ENCODE measurements at places on chromosomes 11 and 22.

GRCh38 chr11:12784445-12784844 is 110.2 kb downstream of the TEAD1 start:
- no peak for DNase-seq

- DNase-seq, result no peak
Observed at GRCh38 chr11:20854215-20854955, 185.0 kb downstream of the NELL1 start.

- no peak for DNase-seq
Observed at GRCh38 chr22:37273126-37273845, 9.0 kb upstream of the CYTH4 start.

GRCh38 chr11:63945477-63946163 is 6.8 kb downstream of the NAA40 start:
- peak; percentile 55 for DNase-seq

- DNase-seq, result no peak
Observed at GRCh38 chr11:34644669-34645406, 23.9 kb downstream of the EHF start.

DNA sequence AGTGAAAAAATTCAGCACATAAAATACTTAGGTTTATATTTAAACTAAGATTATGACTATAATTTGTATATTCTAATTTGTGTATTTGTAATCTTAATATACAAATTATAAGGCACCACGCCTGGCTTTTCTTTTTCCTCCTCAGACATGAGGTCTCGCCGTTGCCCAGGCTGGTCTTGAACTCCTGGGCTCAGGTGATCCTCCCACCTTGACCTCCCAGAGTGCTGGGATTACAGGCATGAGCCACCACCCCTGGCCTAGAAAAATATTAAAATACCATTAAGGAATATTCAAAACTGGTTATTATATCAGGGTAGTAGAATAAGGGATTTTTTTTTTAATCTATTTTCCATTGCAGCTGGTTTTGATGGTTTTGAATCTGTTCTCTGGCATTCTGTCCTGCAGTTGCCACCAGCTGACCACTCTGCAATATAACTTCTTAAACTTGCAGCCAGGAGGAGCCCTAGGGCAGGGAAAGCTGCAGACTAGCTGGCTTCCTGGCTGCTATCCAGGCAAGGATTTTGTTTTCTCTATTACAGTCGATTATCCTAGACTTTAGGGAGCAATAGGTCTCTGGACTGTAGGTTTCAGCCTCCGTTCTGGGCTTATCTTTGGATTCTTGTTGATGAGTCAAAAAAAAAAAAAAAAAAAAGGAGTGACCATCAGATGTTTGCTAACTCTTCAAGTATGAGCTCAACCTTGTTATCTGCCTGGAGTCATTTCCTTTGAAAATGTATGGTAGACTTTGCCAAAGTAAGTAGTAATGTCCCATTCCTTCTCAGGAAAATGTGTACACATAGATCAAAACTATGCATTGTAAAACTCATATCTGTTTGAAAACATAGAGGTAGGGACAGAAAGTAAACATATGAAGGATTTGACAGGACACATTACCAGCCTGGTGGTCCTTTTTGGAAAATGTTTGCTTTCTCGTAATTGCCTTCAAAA is 13.2 kb downstream of the POLA2 start:
- DNase-seq, result peak; percentile 31

- no peak for DNase-seq
Observed at GRCh38 chr11:44690651-44691050, 36.1 kb upstream of the TSPAN18 start.

DNA sequence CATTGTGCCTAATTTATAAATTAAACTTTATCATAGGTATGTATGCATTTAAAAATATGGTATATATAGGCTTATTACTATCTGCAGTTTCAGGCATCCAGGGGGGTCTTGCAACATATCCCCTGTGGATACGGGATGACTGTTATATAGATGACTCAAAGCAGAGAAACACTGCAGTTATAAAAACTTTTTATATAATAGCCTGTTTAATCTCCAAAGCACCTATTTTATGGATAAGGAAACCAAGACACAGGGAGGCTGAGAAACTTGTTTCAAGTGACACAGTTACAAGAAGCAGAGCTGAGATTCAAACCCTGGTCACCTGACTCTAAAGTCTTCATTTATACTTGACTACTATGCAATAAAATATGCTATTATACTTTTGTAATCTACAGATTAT is 897.7 kb downstream of the KCNA4 start:
- DNase-seq, result no peak

- DNase-seq, result no peak
Observed at GRCh38 chr11:88536616-88537265, 199.2 kb upstream of the CTSC start.

DNA sequence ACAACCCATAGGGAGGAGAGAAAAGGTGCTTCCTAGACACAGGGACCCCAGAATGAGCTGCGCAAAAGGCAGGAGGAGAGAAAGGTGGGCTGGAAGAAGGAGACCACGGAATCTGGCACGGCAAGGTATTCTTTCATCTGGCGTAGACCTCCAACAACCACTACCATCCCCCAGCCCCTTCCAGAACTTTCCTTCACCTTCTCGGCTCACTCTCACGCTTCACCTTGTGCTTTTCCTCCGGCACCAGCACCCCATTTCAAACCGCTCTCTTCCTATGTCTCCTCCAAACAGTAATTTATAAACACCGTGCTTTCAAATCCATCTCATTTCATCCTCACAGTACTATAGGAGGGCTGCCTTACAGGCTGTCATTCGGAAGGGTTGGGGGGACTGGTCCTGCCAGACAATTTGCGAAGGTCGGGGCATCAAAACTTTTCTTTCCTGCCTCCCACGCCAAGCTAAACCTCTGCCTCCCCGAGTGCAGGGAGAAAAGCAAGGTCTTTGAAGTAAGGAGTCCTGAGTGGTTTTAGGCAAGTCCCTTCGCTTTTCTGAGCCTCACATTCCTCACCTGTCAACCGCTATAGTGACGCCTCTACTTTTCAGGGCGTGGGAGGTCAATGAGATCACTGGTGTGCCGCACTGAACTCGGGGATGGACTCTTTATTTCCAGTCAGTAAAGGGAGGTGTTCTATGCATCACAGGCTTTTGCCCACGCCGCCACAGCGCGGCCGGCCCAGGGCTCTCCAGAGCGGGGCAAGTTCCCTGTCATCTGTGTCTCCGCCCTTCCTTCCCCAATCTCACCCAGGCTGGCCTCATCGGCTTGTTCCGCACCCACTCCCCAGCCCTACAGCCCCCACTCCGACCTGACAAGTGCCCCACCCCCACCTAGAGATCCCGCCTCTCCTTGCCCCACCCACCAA is 800 bp downstream of the KCTD21 start:
- DNase-seq, result peak; percentile 73

GRCh38 chr22:46163557-46163888 is 13.2 kb downstream of the PPARA start:
- DNase-seq, result no peak

DNA sequence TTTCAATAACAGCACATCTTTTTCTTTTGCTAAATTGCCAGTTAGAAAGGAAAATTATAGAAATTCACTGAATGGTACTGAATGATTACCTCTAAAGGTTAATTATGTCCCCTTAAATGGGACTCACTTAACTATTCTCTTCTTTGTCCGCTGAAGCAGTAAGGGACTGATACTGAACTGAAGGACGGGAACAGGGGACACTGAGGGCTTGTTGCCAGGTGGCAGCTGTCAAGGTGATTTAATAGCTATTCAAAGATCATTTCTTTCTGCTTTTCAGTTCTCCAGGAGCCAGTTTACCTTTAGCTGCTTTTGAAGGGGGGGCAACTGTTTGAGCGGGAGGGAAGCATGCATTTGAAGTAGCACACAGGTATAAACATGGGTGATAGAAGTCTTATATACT is 325.4 kb upstream of the CCDC90B start:
- DNase-seq, result no peak

- no peak for DNase-seq
Observed at GRCh38 chr11:12812849-12813248, 138.6 kb downstream of the TEAD1 start.

GRCh38 chr22:40721266-40721665 is 42.0 kb downstream of the MCHR1 start:
- no peak for DNase-seq

GRCh38 chr11:45215098-45215865 is 68.8 kb downstream of the PRDM11 start:
- no peak for DNase-seq

GRCh38 chr11:128311742-128312719 is 275.3 kb downstream of the ETS1 start:
- no peak for DNase-seq

- no peak for DNase-seq
Observed at GRCh38 chr11:124712392-124712791, 27.4 kb upstream of the NRGN start.

DNA sequence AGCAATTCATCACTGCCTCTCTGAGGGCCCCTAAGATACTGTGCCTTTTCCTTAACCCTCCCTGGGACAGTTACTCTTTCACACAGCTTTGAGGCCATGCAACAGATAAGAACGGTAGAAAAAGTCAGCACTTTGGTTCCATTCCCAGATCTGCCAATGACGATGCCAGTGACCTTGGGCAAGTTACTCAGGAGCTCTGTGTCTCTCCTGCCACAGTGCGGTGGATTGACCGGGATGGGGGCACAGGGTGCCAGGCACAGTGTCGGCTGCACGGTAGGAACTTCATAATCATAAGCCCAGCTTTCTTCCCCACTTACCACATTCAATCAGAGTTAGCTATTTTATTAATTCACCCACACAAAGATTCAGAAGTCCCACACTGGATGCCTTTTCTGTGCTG is 1041.8 kb downstream of the TBC1D22A start:
- no peak for DNase-seq

GRCh38 chr11:32116668-32117067 is 25.8 kb downstream of the RCN1 start:
- no peak for DNase-seq

DNA sequence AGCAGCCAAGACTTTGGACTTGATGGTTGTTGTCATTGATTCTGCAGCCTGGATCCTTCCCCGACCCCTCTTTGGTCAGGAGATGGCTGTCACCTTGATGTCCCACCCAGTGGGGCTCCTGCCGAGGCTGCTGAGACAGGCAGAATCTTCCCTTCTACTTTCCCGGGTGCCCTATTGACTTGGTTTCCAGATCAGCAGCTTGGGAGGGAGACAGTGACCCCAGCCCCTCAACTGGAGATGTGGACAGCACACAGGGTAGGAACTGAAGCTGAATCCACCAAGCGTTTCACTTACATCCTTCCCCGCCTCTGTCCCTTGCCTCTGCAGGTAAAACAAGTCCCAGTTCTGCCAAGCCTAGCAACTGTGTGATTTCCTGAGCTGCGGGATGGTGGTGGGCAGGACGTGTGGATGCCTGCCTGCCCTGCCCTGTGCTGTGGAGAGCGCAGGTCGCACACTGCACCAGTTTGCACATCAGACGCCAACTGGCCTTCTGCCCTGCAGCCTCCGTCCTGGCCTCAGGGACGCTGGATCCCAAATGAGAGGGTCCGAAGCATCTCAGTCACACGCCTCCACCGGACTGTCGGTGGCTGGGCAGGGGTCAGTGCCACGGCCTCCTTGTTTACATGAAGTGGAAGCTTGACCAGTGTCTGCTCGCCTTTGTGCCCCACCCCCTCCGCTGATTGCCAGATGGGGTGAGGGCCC is 34.6 kb downstream of the FAM83F start:
- no peak for DNase-seq

- DNase-seq, result no peak
Observed at GRCh38 chr22:33006220-33006954, 51.8 kb downstream of the SYN3 start.

DNA sequence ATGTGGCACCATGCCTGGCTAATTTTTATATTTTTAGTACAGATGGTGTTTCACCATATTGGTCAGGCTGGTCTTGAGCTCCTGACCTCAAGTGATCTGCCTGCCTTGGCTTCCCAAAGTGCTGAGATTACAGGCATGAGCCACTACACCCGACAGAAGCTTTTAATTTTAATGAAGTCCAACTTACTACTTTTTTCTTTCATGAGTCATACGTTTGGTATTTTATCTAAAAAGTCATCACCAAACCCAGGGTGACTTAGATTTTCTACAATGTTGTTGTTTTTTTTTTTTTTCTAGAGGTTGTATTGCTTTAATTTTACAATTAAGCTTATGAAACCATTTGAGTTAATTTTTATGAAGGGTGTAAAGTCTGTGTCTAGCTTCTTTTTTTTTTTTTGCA is 34.9 kb downstream of the JRKL start:
- DNase-seq, result no peak

- no peak for DNase-seq
Observed at GRCh38 chr11:66580803-66581202, 12.1 kb downstream of the CCDC87 start.

DNA sequence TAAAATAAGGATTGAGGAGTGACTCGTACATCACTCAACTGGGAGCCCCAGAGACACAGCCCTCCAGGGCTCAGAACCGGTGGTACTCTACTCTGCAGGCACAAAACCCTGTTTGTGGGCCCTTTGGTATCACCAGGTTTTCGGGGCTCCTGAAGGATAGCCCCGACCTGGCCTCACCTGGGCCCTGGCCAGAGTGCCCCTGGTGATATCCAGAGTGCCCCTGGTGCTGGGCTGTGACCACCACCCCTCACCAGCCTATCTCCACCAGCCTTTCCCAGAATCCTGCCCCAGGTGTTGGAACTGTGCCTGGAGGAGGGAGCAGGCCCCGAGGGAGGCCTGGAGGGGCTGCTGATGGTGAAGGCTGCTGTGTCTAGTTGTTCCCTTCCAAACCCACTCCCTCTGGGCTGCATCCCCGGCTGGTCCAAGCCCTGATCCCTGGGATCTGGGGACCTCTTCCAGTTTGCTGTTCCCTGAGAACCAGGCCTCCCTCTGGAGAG is 2.2 kb upstream of the GGT5 start:
- no peak for DNase-seq

DNA sequence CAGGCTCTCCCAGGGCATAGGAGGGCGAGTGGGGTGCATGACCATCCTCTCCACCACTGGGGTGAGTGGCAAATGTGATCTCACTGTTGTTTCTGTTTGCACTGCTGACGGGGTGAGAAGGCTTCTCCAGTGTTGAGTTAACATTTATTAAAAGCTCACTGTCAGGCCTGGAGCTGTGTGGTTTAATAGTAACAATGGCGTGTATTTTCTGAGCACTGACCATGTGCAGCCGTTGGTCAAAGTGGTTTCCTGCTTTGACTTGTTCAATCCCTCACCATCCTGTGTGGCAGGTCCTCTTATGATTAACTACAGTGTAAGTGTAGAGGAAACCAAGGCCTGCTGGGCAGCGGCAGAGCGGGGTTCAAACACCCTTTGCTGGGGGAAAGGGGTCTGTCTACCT is 4.4 kb downstream of the A4GALT start:
- DNase-seq, result no peak

GRCh38 chr11:115477410-115477809 is 26.8 kb downstream of the CADM1 start:
- no peak for DNase-seq
